ENCODE measurements at places on chromosomes 6 and 20.

DNA sequence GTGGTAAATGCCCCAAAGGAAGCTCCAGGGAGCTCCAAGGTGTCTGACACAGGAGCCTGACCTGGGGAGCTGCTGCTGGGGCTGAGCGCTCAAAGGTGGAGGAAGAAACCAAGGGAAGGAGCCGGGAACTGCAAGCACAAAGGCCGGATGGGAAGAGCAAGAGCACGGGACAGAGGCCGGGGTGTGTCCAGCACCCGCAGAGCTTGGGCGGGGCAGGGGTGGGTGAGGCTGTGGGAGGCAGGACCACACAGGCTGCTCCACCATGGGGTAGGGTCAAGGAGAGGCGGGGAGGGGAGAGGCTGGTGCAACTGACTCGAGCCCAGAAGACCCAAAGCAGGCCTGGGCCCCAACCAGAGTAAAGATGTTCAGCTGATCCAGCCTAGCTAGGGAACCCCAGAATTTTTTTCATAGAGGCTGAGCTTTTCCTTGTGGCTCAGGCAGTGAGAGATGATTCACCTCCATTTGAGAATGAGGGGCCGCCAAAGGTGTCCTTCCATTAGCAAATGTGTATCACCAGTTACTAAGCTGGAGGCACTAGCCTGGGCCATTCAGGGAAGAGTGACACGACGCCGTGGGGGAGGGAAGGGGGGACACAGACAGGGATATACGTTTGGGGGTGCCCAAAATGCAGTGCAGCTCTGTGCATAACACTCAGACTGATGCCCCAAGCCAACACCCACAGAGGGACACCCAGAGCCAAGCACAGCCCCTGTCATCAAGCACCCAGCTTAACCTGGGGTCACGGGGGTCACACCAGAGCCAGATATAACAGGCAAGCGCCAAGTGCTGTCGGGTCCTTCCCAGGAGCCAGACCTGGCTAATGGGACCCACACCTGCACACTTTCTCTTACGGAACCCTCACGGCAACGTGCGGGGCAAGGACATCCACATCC is 21.3 kb upstream of the TLDC2 start:
- no peaks in the 10 kb centered on the region for H3K27me3 ChIP-seq
- peaks cover 5% of the 10 kb centered on the region for H3K4me1 ChIP-seq
- no peaks in the 10 kb centered on the region for H3K36me3 ChIP-seq
- no peak overlapping the region for H3K27ac ChIP-seq
- H3K4me3 ChIP-seq, result no peak overlapping the region

- no peaks in the 10 kb centered on the region for H3K36me3 ChIP-seq
- H3K4me1 ChIP-seq, result no peaks in the 10 kb centered on the region
- no peak overlapping the region for H3K27ac ChIP-seq
- H3K27me3 ChIP-seq, result no peaks in the 10 kb centered on the region
These were observed 30.4 kb upstream of the PREX1 start for GRCh38 chr20:48858075-48858790.

DNA sequence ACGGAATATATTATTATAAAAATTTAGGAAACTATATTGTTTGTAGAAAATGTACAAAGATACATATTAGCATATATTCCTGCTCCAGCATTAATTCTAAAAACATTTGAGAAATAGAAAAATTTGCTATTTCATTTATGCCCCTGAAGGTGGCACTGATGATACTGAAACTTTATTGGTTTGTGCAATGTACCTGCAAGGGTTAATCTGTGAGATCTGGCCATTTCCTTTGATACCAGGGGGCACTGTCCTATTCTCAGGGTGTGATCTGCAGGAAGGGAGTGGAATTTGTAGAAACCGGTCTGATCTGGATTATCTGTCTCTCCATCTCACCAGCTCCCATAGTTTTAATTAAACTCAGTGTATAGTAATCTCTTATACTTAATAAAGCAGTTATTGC is 625.1 kb upstream of the IMPG1 start:
- H3K4me3 ChIP-seq, result no peak overlapping the region
- no peak overlapping the region for H3K27ac ChIP-seq
- no peaks in the 10 kb centered on the region for H3K36me3 ChIP-seq
- H3K27me3 ChIP-seq, result no peaks in the 10 kb centered on the region
- no peaks in the 10 kb centered on the region for H3K4me1 ChIP-seq

- no peak overlapping the region for H3K4me3 ChIP-seq
- H3K36me3 ChIP-seq, result peaks cover 10% of the 10 kb centered on the region
- no peak for DNase-seq
- H3K27ac ChIP-seq, result no peak overlapping the region
- no peaks in the 10 kb centered on the region for H3K4me1 ChIP-seq
- H3K27me3 ChIP-seq, result no peaks in the 10 kb centered on the region
These were observed 15.7 kb downstream of the TMEM242 start for GRCh38 chr6:157307661-157308060.

DNA sequence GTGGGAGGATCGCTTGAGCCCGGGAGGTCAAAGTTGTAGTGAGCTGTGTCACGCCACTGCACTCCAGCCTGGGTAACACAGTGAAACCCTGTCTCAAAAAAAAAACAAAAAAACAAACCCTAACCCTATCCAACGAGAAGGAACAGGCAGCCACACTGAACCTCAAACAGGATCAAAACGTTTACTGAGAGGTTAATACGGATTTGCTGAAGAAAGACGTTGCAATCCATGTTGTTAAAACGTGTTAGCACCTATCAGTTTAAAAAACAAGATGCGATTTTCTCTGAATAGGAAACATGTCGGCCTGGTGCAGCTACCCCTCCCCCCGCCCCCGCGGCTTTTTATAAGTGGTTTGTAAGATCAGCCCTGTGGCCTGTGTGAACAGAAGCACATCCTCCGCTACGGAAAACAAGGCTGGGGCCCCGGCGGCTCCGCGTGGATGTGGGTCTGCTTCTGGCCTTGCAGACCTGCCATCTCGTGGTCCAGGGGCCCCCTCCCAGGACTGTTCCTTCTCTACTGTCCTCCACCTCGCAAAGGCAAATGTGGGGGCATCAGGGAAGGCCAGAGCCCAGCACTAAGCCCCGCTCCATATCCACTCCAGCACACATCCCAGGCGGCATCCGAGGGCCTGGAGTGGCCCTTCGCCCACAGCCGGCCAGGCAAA is 11.4 kb downstream of the SLC2A4RG start:
- H3K27me3 ChIP-seq, result no peaks in the 10 kb centered on the region
- DNase-seq, result peak; percentile 90
- H3K4me3 ChIP-seq, result peak overlapping the region; percentile 57

DNA sequence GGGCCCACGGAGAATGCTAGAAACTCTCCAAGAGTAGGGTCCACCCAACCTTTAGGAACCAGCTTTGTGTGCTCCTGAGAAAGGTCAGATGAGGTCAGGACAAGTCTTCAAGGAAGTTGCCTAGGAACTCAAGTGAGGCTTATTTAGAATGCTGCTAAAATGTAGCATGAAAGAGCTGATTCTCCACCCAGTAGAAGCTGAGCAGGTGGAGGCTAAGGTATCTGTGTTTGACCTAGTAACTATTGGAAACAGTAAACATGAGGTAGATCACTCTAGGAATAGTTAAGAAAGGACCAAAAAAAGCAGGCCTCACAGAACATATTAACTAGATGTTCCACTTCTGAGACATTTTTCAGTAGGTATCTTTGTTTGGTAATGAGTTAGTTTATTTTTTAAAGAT is 13.9 kb downstream of the CEP43 start:
- no peak overlapping the region for H3K27ac ChIP-seq
- no peaks in the 10 kb centered on the region for H3K4me1 ChIP-seq
- no peaks in the 10 kb centered on the region for H3K27me3 ChIP-seq
- H3K36me3 ChIP-seq, result peaks cover 40% of the 10 kb centered on the region
- no peak for DNase-seq

DNA sequence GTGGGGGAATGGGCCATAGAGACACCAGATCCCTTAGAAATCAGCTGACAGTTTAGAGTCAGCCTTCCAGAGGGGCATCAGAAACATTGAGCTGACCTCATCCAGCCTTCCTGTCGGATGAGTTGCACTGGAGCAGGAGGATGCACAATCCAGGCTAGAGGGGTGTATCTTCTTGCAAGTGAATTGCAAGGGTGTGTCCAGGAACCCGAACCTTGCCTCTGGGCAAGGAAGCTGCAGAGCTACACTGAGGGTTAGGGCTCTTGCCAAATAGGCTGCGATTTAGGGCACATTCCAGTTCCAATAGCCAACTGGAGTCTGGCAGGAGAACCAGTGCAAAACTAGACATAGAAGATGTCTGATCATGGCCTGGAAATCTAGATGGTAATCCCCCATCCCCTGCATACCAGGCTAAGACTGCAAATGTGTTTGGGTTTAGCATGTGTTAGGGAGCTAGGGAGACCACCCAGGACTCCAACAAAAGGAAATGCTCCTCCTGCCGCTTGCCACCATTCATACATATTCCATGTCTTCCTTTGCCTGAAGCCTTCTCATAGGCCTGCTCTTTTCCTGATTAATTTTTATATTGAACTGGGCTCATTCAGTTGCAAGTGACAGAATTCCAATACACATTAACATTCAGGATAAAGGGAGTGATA is 6.3 kb upstream of the UTRN start:
- peaks cover under 1% of the 10 kb centered on the region for H3K4me1 ChIP-seq
- no peak overlapping the region for H3K27ac ChIP-seq
- H3K4me3 ChIP-seq, result no peak overlapping the region
- peaks cover 3% of the 10 kb centered on the region for H3K27me3 ChIP-seq
- H3K36me3 ChIP-seq, result no peaks in the 10 kb centered on the region
- no peak for DNase-seq

DNA sequence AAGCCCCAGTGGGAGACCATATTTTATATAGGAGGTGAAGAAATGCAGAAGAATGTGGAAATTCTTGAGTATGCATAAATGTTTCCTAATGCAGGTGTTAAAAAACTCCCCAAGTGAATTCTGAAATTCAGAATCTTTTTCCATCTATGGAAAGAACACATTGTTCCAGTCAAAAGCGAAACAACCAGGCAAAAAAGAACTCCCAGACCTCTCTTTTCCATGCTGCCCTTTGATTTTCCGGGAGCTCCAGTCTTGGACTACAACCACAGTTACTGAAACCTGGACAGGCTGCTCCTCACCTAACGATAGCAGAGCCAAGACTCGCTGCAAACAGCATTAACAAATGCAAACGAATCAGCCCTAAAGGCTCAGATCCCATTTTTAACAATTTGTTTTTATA is 108.7 kb upstream of the CNKSR3 start:
- no peaks in the 10 kb centered on the region for H3K4me1 ChIP-seq
- no peak overlapping the region for H3K4me3 ChIP-seq
- H3K36me3 ChIP-seq, result no peaks in the 10 kb centered on the region
- H3K27me3 ChIP-seq, result no peaks in the 10 kb centered on the region
- DNase-seq, result no peak
- no peak overlapping the region for H3K27ac ChIP-seq

DNA sequence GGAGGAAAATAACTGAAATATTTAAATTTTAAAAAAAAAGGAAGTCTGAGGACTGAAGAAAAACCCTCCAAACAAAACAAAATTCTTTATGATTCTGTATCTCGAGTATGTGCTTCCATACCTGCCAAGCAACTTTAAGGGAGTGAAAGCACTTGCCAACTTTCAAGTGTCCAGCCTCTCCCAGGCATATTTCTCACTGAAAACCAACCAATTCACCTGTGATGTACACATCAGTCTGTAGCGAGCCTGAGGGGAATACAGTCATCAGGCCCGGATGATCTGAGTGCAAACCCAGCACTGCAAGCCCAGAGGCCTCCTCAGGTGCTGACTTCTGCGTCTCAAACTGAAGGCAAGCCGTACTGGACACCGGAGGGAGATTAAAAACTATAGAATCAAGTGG is 164.8 kb upstream of the NT5E start:
- H3K27me3 ChIP-seq, result no peaks in the 10 kb centered on the region
- H3K4me3 ChIP-seq, result no peak overlapping the region
- no peaks in the 10 kb centered on the region for H3K36me3 ChIP-seq
- H3K4me1 ChIP-seq, result no peaks in the 10 kb centered on the region
- no peak for DNase-seq

- no peaks in the 10 kb centered on the region for H3K4me1 ChIP-seq
- no peaks in the 10 kb centered on the region for H3K27me3 ChIP-seq
- H3K4me3 ChIP-seq, result no peak overlapping the region
- DNase-seq, result no peak
- H3K36me3 ChIP-seq, result peaks cover 53% of the 10 kb centered on the region
- H3K27ac ChIP-seq, result no peak overlapping the region
These were observed 37.3 kb downstream of the KIF3B start for GRCh38 chr20:32314768-32315167.

DNA sequence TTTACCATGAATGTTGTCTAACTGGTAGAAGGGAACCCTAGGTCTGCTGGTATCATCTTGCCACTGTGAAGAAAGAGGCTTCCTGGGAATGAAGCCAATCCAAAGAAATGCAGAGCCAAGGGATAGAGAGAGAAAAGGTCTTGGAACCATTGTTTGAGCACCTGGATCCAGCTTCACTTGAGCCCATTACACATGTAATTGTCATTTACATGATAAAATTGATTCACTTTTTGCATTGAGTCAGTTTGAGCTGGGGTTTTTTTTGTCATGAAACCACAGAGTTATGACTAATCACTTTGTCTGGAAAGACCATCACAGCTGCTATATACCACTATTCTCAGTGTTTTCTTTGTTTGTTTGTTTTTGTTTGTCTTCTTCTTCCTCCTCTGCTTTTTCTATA is 112.3 kb downstream of the CBLN4 start:
- DNase-seq, result no peak
- no peaks in the 10 kb centered on the region for H3K27me3 ChIP-seq
- H3K36me3 ChIP-seq, result no peaks in the 10 kb centered on the region
- no peaks in the 10 kb centered on the region for H3K4me1 ChIP-seq
- no peak overlapping the region for H3K27ac ChIP-seq

DNA sequence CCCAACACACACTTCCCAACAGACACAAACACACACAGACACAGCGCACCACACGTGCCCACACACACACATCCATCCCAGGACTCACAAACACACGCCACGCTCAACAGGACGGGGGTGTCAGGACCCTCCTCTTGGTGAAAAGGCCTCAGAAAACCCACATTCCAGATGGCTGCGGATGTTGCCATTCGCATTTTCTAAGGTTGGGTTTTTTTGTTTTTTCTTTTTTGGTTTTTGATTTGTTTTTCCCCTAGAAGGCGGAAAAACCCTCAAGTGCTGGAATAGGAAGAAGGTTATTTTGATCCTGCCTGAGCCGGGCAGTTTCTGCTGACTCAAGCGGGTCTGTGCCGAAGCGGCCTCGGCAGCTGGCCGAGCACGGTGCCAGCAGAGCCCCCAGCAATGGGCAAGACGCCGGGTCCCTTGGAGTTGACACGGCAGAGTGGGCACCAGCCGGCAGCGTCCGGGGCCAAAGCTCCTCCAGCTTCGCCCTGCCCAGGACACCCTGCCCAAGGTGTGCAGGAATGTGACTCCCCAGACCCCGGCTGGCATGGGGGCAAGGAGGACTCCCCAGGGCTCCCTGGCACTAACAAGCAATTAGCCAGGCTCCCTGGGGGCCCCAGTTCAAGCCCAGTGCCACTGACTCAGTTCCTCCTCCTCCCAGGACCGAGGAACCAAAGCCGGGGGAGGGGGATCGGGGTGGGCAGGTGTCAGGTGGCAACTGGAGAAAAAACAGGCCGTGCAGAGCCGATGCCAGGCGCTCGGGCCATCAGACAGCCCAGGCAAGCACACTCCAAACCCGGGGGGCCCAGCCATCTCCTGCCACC is 40.9 kb upstream of the ZBP1 start:
- DNase-seq, result no peak
- H3K27me3 ChIP-seq, result no peaks in the 10 kb centered on the region
- H3K27ac ChIP-seq, result no peak overlapping the region
- no peak overlapping the region for H3K4me3 ChIP-seq

- DNase-seq, result no peak
- H3K4me3 ChIP-seq, result no peak overlapping the region
- no peaks in the 10 kb centered on the region for H3K36me3 ChIP-seq
- H3K27me3 ChIP-seq, result no peaks in the 10 kb centered on the region
These were observed 276.1 kb downstream of the HDGFL1 start for GRCh38 chr6:22845467-22845866.

- H3K4me3 ChIP-seq, result no peak overlapping the region
- H3K4me1 ChIP-seq, result no peaks in the 10 kb centered on the region
- no peaks in the 10 kb centered on the region for H3K36me3 ChIP-seq
- peaks cover 11% of the 10 kb centered on the region for H3K27me3 ChIP-seq
These were observed 58.1 kb downstream of the LAMA4 start for GRCh38 chr6:112196306-112196705.
